ENCODE measurements at places on chromosomes 16 and 17.

DNA sequence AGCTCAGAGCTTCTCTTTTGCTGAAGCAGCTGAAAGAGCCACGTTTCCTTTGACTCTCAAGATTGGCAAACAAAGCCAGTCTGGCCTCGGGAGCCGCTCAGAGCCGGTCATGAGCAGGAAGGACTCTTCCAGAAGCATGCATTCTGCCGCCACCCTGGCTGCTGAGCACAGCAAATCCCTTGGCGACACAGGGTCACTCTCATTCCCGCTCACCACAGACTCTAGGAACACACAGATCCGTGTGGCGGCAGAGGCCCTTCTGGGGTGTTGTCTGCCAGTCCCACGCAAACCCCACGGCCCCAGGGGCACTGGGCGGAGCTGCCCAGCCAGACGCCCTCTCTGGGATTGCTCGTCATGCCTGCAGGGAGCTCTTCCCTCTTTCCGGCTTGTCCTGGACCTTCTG is 157.0 kb downstream of the C16orf95 start:
- no peak for DNase-seq

DNA sequence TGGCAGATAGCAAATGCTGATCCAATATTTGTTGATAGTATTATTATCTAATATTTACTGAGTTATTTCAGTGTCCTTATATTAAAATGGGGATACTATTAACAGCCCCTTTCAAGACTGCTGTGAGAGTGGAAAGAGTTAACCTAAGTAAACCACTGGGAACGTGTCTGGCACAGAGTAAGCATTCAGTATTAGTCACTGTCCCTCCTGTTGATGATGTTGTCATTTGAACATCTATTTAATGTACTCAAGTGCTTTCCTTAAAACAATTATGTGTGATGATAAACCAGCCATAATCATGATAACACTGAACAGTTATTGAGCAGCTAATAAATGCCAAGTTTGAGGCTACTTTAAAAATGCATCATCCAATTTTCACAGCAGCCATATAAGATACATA is 135.7 kb upstream of the XYLT1 start:
- DNase-seq, result no peak

DNA sequence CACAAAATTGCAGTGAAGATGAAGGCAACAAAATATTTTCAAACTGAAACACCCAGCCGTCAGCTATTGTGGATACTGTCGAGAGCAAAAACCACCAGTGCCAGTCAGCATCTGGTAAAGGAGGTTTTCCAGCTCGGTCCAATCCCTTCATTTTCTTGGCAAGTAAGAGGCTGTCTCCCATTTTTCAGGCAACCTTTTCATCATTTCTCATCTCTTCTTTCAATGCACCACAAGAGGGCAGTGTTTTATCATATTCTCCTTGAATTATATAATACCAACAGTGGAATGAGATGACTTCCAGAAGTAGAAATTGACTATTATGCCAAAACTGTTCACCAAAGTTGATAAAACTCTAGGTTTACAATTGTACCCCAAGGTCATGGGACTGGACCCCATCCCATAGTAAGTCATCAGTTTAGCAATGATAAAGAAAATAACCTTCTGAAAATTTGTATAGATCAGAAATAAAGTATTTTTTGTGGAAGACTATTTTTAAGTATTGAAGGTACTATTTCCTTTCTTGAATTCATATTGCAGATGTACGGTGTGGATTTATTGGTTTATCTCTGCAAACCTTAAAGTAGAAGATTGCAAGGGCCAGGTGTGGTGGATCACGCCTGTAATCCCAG is 16.8 kb downstream of the NQO1 start:
- peak; percentile 78 for DNase-seq

DNA sequence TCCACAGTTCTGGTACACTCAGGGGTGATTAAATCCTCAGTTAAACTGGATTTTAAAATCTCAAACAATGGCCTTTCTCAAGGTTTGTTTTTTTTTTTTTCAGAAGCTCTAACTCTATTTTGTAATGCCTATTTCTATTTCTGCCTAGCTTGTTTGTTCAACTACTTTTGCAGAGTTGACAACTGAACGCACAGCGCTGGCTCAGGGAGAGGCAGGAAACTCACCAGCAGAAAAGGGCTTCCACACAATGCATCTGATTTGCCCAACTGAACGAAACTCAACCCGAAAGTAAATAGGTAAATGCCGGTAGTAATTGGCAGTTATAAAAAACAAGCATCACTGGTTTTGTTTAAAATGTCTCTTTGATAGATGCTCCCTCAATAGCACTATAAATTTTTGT is 52.7 kb upstream of the CNEP1R1 start:
- DNase-seq, result no peak

- DNase-seq, result no peak
Observed at GRCh38 chr17:34997355-34997862, 17.1 kb downstream of the LIG3 start.

DNA sequence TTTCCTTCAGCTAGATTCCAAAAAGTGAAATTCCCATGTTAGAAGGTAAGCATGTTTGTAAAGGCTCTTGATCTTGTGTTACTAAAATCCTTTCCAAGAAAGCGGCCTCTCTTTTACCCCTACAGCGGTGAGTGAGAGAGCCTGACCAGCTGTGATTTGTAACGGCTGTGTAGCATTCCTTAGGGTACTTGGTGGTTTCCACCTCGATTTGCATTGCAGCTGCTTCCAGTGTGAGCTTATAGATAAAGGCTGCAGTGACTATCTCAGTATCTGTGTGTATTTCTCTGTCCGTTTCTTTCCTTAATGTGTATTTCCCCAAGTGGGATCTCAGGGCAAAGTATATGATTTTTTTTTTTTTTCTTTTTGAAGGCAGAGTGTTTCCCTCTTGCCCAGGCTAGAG is 169.4 kb downstream of the SNX29 start:
- peak; percentile 87 for DNase-seq

DNA sequence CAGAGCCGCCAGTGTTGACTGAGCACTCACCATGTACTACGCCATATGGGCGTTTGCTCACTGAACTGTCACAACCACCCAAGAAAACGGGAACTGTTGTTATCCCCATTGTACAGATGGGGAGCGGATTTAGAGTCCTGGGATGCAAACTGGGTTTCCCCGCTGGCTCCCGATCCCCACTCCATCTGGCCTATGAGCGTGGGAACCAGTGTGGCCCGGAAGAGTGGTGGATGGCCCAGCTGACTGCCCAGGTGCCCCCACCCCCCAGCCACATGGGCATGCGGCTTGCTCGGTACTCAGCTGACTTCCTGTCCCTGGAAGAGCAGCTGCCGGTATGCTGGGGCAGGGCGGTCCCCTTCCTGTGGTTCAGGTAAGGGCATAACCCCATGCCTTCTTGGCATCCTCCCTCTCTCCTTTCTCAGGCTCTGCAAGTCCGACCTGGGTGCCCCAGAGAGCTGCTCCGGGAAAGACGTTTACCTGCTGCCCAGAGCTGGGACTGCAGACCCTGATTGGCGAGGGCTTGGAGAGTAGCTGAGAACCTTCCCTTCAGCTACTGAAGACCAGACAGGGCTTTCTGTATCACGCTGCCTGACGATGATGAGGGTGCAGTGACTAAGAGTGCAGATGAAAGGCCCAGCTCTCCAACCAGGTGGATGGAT is 16.2 kb downstream of the SOCS3 start:
- DNase-seq, result peak; percentile 79

DNA sequence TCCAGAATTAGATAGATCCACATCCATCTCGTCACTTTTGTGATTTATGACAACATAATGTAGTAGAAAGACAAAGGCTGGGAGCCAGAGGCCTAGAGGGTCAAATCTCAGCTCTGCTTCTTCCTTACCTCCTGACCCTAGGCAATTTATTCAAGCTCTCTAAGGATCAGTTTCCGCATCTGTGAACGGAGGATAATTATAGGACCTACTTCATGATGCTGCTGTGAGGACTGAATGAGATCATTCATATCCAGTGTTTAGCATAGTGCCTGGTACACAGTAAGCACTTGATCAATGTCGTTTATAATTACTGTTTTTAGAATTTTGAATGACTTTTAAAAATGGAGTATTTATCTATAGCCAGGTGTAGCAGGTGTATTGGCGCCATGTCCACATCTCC is 128.4 kb downstream of the SHISA9 start:
- no peak for DNase-seq

GRCh38 chr16:31217136-31217530 is 198 bp upstream of the PYDC1 start:
- no peak for DNase-seq

GRCh38 chr17:75785016-75785890 is 647 bp downstream of the UNK start:
- DNase-seq, result peak; percentile 96

- no peak for DNase-seq
Observed at GRCh38 chr17:4318186-4318585, 48.3 kb downstream of the UBE2G1 start.

- no peak for DNase-seq
Observed at GRCh38 chr17:61534414-61534813, 56.6 kb downstream of the NACA2 start.

DNA sequence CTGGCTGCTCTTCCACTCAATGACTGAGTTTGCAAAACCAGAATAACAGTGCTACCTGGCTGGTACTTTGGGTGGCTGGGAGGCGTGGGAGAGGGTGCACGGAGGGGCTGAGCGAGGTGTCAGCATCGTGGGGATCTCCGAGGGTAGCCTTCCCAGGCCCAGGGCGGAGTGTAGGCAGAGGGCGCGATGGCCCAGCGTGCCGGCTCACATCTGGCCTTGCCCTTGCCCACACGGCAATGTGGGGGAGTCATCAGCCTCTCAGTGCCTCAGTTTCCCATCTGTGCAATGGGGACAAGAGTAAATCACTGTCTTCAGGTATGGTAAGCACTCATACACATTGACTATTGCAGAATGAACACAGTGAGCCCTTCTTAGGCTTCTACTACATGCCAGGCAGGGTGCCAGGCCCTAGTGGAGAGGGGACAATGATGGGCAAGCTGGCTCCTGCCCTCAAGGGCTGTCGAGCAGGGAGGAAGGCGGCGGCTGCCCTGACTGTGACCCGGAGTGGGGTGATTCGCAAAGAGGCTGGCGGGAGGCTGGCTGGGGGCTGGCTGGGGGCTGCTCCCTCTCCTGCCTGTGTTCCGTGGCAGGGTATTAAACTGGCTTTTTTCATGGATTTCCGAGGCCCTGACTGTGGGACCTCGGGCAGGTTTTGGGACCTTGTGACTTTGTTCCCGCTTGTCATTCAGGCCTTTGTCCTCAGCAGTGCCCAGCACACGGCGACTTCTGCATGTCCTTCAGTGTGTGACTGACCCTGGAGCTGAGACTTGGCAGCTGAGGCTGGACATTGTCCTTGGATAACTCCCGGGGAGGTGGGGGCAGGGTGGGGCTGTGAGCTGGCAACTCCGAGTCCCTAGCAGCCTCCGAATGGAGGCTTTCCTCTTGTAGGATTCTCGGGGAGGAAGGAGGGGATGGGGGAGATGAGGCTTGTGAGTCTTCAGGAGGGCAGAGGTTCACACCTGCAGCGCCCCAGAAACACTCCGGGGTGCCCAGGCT is 243.1 kb downstream of the SEC14L1 start:
- no peak for DNase-seq

GRCh38 chr17:83189044-83190003 is 109.9 kb downstream of the METRNL start:
- no peak for DNase-seq

GRCh38 chr17:17079336-17079735 is 37.1 kb downstream of the MPRIP start:
- DNase-seq, result no peak

GRCh38 chr16:77960766-77961165 is 61.6 kb upstream of the CLEC3A start:
- no peak for DNase-seq

GRCh38 chr17:31582151-31582907 is 190.9 kb downstream of the RAB11FIP4 start:
- no peak for DNase-seq

- DNase-seq, result no peak
Observed at GRCh38 chr17:22303096-22303495, 610.8 kb downstream of the KCNJ18 start.

DNA sequence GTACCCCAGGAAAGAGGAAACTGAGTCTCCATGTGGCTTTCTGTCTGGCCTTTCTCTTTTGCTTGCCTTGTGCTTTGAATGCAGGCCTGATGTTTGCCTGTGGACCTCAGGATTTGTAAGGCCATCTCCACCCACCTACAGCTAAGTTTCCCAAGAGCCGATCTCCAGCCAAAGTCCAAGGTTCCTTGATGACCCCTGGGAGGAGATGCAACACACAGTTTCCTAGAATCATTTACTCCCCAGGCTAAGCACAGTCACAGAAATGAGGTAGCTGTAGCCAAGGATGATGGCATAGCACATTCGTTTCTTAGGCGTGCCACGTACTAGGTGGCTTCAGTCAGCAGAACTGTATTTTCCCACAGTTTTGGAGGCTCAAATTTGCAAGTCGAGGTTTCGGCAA is 595.4 kb downstream of the MAF start:
- DNase-seq, result no peak

- DNase-seq, result peak; percentile 40
Observed at GRCh38 chr16:4511441-4512082, 27.0 kb downstream of the CDIP1 start.

GRCh38 chr17:5952518-5952917 is 117.7 kb upstream of the WSCD1 start:
- DNase-seq, result no peak

DNA sequence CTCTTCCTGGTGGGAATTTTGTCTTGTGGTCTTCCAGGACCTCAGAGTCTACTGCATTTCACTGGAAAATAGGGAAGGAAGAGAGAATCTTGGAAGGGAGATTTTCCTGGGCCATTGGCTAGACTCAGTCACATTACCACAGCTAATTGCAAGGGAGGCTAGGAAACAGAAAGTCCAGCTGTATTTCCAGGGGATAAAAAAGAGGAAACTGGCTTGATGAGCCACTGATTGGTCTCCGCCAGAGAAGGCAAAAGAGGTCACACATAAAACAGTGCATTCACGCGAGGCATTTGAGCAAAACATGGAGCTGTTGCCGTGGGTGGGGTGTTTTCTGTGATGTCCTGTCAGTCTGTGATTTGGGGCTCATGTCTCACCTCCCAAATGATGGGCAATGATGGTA is 345.3 kb downstream of the FOXL1 start:
- no peak for DNase-seq

GRCh38 chr17:80698297-80698696 is 153.7 kb downstream of the RPTOR start:
- DNase-seq, result no peak

DNA sequence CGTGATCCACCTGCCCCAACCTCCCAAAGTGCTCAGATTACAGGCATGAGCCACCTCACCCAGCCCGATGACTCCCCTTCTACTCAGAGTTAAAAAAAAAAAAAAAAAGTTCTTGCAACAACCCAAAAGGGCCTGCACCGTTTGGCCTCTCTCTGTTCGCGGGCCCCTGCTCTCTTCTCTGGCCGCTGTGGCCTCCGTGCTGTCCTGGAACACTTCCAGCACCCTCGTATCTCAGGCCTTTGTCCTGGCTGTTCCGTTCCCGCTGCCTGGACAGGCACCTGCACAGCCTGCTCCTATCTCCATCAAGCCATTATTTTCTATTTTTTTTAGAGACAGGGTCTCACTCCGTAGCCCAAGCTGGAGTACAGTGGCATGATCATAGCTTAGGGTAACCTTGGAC is 10.8 kb downstream of the MYO1C start:
- no peak for DNase-seq

Data from OCI-LY7 (cell line).